ENCODE measurements at places on chromosomes 5 and 9. TPM values are rescaled to one million over a fixed set of nuclear protein-coding genes. Genes with fewer than 3 reads are reported as not detected.

ADAMTSL2 gene
- total RNA-seq, result 4.9 TPM

SNCB gene
- total RNA-seq, result 0.67 TPM

- no peaks in the 10 kb centered on the region for H3K36me3 ChIP-seq
- H3K4me1 ChIP-seq, result no peaks in the 10 kb centered on the region
- H3K27ac ChIP-seq, result no peak overlapping the region
- H3K27me3 ChIP-seq, result no peaks in the 10 kb centered on the region
- DNase-seq, result no peak
- no peak overlapping the region for H3K4me3 ChIP-seq
These were observed 22.3 kb upstream of the DAB2 start for GRCh38 chr5:39447059-39447458.

GRCh38 chr9:33101104-33101951, 24.9 kb upstream of the SMU1 start:
- DNase-seq, result no peak
- peaks cover 34% of the 10 kb centered on the region for H3K4me1 ChIP-seq
- H3K27ac ChIP-seq, result peak overlapping the region; percentile 41
- no peaks in the 10 kb centered on the region for H3K36me3 ChIP-seq

DNA sequence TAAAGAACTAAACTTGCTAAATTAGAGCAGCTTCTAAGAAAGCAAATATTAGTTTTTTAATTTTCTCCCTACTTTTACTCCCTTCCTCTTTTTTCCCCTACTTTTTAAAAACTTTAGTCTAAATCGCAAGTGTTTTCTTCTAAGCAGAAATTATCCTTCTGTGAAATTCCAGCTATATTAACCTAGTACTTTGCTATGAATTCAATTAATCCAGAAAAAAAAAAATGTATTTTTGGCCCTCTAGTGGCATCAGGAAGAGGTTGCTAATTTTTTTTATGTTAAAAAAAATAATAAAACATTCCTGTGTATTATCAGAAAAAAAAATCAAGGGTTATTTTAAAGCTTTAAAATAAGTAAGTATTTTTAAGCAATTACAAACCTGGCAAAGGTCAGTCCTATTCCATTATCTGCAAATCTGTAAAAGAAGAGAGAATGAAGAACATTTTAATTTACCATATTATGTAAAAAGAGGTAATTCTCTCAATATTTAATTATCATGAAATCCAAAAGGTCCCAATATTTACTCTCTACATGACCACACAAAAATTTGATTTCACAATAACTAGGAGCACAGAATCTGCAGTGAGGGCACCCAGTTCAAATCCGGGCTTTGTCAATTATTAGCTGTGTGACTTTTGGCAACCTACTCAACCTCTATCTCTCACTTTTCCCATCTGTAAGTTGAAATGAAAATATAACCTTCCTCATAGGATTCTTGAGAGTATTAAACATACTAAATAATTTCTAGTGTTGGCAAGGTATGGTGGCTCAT, 52.0 kb downstream of the CEMIP2 start:
- no peak for DNase-seq
- no peak overlapping the region for H3K27ac ChIP-seq
- no peaks in the 10 kb centered on the region for H3K27me3 ChIP-seq
- H3K36me3 ChIP-seq, result peaks cover 18% of the 10 kb centered on the region
- H3K4me1 ChIP-seq, result no peaks in the 10 kb centered on the region

Measured in right atrium auricular region (tissue), 2 donors.